ENCODE measurements at places on chromosomes 3 and 15. TPM values are rescaled to one million over a fixed set of nuclear protein-coding genes. Genes with fewer than 3 reads are reported as not detected.

DNA sequence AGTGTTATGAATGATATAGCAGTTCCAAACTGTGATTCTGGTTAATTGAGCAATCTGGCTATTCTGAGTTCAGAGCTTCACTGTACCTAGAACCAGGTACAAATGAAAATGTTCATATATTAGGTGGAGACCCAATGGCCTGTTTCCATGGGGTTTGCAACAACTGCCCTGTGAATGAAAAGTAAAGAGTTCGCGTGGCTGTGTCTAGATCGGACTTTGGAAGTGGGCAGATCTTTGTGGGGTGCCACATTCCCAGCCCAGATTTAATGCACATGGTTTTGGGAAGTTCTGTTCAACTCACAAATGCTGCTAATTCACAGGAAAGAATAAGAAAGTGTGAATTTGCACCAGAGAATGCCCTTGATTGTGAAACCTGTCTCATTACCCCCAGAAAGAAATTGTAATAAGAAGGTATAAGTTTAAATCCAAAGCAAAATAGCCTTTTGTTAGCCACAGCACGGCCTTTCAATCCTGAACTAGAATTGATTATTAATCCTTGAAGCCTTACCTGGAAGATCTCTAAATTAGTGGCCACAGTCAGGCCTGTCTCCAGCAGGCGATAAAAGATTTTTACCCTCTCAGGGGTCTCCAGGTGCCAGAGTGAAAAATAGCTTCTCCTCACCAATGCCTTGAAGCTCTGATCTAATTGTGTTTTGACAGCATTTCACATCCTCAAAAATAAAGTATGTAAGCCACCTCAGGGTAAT is 22.6 kb downstream of the WHAMM start:
- DNase-seq = no peak

DNA sequence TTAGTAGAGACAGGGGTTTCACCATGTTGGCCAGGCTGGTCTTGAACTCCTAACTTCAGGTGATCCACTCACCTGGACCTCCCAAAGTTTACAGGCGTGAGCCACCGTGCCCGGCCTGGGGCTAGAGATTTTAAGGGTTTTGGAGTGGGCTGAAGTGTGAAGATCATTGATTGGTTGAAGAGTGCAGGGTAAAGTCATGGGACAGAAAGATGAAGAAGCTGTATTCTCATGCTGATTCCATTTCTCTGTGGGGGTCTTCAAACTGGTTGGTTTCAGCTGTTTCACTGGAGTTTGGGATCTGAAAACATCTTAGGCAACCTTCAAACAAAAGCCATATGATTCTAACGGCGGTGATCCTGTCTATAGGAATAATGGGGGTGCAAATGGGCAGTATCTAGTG is 52.1 kb downstream of the GATM start:
- no peak for DNase-seq

- DNase-seq = no peak
These were observed 48.5 kb downstream of the USP13 start for GRCh38 chr3:179701176-179701827.

DNA sequence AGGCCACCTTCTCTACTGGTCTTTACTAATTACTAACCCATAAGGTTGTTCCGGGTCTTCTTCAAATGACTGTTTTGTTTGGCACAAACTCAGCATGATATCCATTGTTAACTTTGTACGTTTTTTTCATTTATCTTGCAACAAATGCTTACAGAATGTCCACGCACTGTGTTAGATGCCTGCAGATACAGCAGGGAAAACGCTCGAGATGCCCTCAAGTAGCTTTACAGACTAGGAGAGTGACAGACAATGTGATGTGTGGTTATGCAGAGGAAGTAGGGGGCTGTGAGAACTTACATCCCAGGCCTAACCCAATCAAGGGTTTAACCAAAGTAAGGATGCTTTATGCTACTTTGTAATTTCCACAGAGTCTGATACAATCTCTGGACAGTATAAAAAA is 949 bp upstream of the RFC4 start:
- no peak for DNase-seq

- DNase-seq = no peak
These were observed 99.0 kb downstream of the ANO10 start for GRCh38 chr3:43522727-43523362.

DNA sequence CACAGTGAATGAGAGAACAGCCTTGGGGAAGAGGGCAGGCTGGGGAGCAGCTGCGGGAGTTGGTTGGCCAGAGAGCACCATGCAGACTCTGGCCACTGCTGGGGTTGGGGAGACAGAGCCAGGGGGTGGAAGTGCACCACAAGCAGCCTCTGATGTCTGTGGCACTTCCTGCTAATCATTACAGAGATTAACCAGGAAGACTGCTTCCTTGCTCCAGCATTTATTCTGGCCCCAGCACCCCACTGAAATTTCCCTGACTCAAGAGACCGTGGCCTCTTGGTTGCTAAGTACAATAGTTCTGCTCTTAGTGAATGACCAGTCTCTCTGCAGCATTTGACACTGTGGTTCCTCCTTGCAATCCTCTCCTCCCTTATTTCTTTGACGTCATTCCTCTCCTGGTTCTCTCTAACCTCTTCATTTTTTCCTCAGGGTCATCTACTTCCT is 266.2 kb upstream of the ROPN1 start:
- DNase-seq = no peak

GRCh38 chr15:70559265-70560239 is 203.8 kb downstream of the UACA start:
- DNase-seq = no peak

GRCh38 chr15:82812994-82813393 is 3.6 kb downstream of the WHAMM start:
- no peak for DNase-seq

GRCh38 chr3:59862686-59863085 is 812.9 kb upstream of the CFAP20DC start:
- DNase-seq = no peak

The SLC2A2 gene
- not detected for total RNA-seq

The C3orf85 gene
- not detected for total RNA-seq

The C3orf22 gene
- total RNA-seq = not detected

The NOX5 gene
- total RNA-seq = 0.28 TPM

The CPNE4 gene
- not detected for total RNA-seq
